ENCODE measurements at places on chromosomes 3 and 15.

DNA sequence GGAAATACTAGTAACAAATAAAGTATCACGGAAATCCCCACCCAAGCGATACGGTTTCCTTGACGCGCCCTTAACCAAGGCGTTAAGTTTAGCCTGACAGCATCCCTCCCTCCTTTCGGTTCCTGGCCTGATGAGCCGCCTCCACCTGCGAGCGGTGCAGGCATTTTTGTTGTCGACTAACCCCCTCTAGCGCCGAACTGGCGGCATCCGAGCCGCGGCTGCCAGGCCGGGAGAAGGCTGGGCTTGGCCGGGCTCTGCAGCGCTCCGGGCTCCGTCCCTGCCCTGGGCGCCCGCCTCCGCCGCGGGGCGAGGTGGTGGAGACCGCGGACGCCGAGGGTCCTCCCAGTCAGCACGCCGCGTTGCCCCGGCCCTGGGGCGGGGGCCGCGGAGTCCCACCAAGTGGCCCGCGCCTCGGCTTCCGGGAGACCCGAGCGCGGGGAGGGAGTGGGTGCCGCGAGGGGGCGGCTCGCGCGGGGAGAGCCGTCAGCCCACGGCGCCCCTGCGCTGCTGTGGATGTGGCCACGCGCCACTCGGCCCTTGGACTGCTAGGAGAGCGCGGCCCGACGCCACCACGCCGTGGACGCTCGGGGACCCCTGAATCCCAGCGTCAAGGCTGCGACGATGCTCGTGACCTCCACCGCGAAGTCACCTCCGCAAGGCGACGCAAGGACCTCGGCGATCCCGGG lies 1.1 kb upstream of the EPHA6 start:
- peak; percentile 54 for DNase-seq

DNA sequence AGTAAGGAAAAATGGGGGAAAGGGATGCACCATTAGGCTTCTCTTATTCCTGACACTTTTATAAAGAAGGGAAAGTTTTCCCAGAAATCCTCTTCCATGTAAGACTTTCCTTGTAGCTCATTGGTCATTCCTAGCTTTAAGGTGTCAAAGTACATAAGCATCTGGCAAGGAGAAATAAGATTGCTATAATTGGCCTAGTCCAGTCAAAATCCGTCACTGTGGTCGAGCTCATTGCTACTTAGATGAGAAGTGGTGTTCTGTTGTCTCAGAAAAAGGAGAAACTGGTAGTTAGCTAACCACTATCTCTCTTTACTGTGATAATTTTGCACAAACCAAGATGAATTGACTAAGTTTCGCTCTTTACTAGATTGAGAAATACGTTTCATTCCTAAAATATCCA lies 370.1 kb downstream of the CNTN4 start:
- DNase-seq: no peak

DNA sequence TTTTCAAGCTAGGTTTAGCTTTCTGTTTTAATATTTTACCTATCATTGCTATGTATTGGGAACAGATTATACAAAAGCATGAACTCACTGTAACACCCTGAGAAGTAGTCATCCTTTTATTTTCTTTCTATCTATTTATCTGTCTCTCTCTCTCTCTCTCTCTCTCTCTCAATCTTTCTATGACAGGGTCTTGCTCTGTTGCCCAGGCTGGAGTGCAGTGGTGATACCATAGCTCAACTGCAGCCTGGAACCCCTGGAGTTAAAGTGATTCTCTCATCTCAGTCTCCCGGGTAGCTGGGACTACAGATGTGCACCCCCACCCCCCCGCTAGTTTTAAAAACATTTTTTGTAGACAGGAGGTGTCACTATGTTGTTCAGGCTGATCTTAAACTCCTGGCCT lies 28.9 kb downstream of the PRTG start:
- no peak for DNase-seq

- no peak for DNase-seq
These were observed 152.6 kb downstream of the DPH6 start for GRCh38 chr15:35393398-35393797.

DNA sequence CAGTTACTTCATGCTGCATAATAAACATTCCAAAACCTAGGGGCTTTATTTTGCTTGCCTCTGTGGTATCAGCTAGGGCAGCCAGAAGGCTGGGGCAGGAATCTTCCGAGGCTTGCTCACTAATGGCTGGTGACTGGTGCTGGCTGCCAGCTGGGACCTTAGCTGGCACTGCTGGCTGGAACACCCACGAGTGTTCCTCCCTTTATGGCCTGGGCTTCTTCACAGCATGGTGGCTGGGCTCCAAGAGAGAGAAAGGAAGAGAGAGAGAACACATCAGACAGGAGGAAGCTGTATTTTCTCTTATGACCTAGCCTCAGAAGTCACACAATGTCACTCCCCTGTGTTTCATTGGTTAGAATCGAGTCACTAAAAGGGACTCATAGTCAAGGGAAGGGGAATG lies 23.9 kb upstream of the CDCP1 start:
- no peak for DNase-seq

GRCh38 chr3:152471814-152472671 lies 203.3 kb downstream of the MBNL1 start:
- peak; percentile 68 for DNase-seq

DNA sequence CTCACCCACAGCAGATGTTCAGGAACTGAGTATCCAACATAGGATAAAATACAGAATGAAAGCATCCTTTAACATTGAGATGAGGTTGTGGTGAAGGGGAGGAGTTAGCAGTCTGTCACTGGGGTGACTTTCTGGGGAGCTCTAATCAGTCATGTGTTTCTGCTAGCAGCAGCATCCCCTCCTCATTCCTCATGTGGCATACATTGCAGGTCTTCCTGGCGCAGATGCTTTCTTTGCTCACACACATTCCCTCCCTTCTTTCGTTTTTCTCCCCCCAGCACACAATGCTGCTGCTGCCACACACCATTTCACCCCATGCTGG lies 135.0 kb downstream of the CACNA1D start:
- no peak for DNase-seq

Measured in germinal center (tissue), 1 donor.